ENCODE measurements at places on chromosomes 1 and 21.

- no peak for DNase-seq
These were observed 358.5 kb downstream of the RGS7 start for GRCh38 chr1:240998441-240999015.

DNA sequence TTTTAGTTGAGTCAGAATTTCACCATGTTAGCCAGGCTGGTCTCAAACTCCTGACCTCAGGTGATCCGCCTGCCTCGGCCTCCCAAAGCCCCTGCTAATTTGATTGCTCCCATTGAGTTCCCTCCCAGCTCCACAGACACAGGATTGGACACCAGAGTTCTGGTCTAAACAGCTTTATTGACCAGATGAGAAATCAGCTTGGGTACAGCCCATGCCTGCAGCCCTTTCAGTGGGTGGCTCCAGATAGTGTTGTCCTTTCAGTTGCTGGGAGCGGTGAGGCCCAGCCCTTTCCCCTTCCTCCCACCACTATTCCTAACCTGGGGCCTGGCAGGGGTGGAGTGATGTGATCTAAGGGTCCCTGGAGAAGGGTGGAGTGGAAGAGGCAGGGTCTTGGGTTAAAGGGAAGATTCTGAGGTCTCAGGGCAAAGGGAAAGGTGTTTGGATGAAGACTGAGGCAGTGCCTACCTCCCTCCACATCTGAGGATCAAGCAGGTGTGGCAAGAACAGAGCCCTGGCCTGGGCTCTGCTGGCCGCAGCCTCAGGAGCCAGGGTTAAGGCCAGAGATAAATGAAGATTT lies 14.5 kb upstream of the PHLDA3 start:
- DNase-seq: no peak

GRCh38 chr1:209769971-209770370 lies 14.1 kb downstream of the TRAF3IP3 start:
- no peak for DNase-seq

GRCh38 chr1:230842801-230843200 lies 25.5 kb downstream of the C1orf198 start:
- DNase-seq: no peak

DNA sequence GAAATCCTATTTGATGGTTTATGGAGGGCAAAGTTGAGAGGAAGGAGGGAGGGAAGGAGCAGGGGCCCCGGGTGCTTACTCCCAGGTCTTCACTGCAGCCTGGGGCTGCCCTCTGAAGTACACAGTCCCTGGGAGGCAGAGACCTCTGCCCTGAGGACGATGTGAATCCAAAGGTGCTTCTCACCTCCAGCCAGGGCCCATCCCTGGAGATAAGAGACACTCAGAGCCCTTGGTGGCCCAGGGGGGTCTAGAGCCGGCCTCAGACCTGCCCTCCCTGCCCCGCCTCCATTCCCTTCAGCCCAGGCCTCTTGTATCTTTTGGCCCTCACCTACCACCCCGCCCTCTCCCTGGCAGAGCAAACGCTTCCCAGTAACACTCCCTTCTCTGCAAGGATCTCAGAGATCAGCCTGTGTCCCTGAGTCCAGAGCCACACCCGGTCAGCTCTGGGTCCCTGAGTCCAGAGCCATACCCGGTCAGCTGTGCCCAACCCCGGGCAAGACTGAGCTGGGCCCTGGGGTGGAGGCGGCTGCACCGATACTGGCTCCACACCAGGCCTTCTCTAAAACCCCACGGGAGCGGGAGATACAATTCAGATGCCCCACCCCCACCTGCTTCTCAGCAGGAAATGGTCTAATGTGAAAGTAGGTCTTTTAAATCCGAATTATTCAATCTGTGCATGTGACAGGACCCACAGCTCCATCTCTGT lies 3.6 kb upstream of the GNB1 start:
- DNase-seq: no peak

Measured in activated CD4-positive, alpha-beta T cell treated with anti-CD3 and anti-CD28 coated beads, Interleukin-2, amount 50 U/mL, for 1 hour (primary cell).